ENCODE measurements at places on chromosomes 4 and X. TPM values are rescaled to one million over a fixed set of nuclear protein-coding genes. Genes with fewer than 3 reads are reported as not detected.
A peak's percentile ranks its signal among the peaks of the same experiment; 100 is the strongest.

ANOS1 gene
- total RNA-seq = 10.5 TPM

SASH3 gene
- total RNA-seq = not detected

GIMD1 gene
- not detected for total RNA-seq

FGFR3 gene
- 0.67 TPM for total RNA-seq

F11 gene
- not detected for total RNA-seq

- DNase-seq = no peak
These were observed 2.6 kb upstream of the SMARCA1 start for GRCh38 chrX:129525896-129526295.

- no peak for DNase-seq
These were observed 10.1 kb upstream of the SASH3 start for GRCh38 chrX:129769467-129770154.

DNA sequence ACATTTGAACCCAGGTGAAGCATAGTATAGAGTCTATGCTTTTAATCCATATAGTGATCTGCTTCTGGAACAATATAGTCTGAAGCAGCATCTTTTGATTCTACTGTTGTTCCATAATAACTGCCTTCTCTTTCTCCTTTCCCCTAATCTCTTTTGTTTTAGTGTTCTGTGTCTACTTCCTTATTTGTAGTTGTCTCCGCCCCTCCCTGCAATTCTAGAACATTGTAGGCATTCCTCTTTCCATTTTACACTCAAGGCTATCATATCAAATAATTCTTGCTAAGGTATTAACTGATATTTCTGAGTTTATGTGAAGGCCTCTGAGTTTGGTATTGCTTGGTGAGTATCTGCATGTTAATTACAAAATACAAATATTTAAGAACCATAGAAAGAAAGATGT, 11.6 kb downstream of the BLTP1 start:
- DNase-seq = no peak

GRCh38 chr4:40200875-40201801, 4.3 kb downstream of the RHOH start:
- DNase-seq = no peak

GRCh38 chr4:139005774-139006173, 9.8 kb upstream of the NOCT start:
- no peak for DNase-seq

DNA sequence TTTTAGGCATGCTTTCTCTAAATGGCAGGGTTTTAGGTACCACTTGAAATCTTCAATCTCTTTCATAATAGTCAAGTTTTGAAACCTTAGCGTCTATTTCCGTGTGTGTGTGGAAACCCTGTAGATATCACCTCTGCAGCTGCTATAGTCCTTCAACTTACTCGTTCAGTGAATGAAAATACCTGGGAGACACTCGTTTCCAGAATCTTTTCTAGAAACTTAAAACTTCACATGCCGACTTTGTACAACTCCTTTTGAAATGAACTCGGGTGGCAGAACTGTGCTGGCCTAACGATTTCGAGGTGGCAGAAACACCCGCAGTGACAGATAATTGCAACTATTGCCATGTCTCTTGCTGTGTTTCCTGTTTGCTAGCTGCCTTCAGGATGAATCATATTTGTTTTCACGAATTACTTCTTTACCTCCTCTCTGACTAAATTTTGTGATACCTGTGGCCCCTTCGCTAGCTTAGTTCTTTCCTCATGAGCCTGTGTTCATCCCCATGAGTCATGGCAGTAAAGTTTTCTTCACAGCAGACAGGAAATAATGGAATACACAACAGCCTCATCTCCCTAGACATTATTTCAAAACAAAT, 104.7 kb upstream of the SMIM10 start:
- peak; percentile 71 for DNase-seq

DNA sequence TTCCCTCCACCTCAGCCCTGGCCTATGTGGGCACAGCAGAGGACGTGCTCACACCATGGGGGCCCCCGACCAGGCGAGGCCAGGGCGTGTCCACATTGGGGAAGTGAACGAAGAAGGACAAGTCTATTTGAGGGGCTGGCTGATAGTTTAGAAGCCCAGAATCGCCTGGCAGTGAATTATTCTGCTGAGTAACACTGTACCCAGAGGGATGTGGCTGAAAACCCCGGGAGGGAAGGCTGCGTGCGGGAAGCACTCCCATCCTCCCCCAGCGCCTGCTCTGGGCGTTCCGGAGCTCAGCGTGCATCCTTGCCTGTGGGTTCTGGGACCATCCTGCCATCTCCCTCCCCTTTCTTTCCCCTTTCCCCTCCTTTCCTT, 66.6 kb downstream of the TRMT44 start:
- no peak for DNase-seq

- no peak for DNase-seq
These were observed 43.2 kb downstream of the ANOS1 start for GRCh38 chrX:8688776-8689175.

- no peak for DNase-seq
These were observed 28.2 kb downstream of the IL13RA1 start for GRCh38 chrX:118755633-118756032.

- peak; percentile 6 for DNase-seq
These were observed 178.6 kb downstream of the ADAMTS3 start for GRCh38 chr4:72390409-72390808.

DNA sequence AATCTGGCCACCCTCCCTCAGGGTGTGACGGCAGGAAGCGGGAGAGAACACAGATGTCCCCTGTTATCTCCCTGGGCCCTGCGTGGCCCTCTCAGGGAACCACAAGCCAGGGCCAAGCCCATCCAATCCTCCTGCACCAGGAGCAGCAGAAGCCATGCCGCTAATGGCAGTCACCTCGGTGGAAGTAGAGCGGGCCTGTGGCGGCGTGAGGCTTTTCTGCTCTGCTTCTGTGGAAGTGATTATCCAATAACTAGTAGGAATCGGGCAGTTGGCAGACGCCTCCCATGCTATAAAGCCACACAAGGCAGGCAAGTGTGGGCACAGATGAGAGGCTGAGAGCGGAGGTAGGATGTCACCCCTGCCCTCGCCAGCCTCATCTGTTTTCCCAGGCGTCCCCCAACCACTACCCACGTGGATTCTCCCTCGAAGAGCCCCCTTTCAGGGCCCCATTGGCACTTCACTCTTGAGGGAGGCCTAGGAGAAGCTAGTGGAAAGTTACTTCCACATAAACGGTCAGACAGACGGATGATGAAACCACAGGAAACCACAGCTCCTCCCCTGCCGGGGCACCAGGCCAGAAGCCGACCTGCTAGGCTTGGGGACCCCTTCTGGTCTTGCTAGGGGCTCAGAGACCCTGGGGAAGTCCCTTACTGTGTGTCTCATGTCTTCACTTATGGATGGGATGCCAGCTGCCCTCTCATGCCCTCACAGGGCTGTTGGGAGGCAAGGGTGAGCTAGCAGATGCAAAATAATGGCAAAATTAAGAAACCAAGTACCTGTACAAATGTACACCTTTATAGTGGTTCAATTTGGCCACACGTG, 18.8 kb upstream of the TMSB4X start:
- peak; percentile 73 for DNase-seq

DNA sequence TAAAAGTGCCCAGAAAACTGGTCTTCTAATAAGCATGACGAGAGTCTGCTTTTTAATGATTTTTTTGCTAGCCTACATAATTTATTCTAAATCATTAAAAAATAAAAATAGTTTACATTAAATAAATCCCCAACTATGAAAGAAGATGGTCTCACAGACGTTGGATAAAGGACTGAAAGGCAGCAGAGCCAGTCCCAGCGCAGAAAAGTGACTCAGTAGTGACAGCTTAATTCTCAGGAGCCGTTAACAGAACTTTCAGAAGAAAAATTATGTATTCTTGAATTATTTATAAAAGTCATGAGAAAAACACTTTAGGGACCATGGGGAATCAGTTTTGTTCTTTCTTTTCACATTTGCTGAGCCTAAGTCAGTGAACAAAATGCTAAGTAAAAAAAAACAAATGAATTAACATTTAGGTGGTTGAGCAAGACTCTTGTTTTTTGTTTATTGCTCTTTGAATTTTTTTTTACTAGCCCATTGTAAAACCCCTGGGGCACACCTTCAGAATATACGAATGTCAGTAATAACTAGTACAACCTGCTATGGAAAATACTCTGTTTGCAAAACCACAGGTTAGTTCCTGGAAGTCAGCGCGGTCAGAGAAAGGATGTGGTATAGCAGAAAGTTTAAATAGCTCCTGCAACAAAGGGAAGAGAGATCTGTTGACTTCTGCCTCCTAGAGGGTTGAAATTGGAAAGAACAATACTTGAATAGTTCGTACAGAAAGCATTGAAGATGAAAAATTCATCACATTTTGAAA, 50.4 kb upstream of the CCDC160 start:
- DNase-seq = peak; percentile 10
